ENCODE measurements at places on chromosomes 7 and 10. TPM values are rescaled to one million over a fixed set of nuclear protein-coding genes. Genes with fewer than 3 reads are reported as not detected.

DNA sequence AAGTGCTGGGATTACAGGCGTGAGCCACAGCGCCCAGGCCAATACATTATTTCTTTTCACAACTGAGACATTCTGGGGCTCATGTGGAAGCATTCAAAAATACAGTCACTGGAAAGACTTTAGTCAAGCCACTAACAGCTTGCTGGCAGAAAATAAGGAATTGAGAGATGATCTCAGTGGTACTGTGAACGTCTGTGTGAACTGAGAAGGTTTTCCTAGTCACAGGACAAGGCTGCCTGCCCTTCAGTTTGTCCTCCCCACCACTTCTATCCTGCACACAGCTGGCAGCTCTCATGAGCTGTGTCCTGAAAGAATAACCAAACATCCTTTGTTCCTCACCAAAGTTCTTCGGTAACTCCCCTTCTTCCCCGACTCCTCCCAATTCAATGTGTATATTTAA, 31.3 kb upstream of the ITGA8 start:
- DNase-seq, result no peak

DNA sequence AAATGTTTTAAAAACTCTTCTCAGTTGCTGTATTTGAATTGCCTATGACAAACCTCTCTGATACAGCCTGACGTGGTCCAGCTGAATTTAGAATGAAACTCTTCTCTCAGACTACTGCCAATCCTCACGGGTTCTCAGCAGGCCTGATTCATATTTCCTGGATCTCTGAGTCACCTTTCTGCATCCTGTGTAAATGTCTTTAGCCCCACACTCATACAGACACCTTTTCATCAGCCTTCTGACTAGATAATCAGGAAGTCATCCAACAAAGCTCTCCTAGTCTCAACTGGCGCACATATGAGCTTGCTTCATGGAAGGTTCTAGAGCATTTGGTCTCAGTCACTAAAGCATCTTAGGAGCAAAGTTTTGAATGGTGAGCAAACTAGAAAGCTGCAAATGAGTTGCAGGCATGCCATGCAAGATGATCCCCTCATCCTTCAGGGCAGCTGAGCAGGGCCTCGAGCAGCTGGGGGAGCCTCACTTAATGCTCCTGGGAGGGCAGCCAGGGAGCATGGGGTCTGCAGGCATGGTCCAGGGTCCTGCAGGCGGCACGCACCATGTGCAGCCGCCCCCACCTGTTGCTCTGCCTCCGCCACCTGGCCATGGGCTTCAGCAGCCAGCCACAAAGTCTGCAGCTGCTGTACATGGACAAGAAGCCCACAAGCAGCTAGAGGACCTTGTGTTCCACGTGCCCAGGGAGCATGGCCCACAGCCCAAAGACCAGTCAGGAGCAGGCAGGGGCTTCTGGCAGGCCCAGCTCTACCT, 182.8 kb downstream of the ARHGAP12 start:
- no peak for DNase-seq

- DNase-seq, result peak; percentile 6
Measured at GRCh38 chr7:33334349-33334748, 205.0 kb downstream of the BBS9 start.

DNA sequence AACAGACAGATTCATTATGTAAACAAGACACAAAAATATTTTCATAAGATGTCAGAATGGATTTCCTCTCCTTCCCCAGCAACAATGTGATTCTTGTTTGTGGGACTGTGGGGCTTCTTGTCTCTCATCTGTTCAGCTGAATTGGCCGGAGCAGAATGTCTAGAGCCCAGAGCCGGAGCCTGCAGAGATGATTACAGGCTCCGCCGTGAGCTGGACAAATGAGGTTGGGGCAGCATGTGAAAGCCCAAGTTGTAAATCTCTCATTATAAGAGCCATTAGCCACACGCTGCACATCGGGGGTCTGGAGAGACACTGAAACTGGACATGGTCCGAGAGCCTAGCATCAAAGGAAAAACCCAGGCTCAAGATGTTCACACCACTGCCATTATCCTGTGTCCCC, 137.0 kb upstream of the ADAM12 start:
- DNase-seq, result no peak

Gene MRLN
- not detected for total RNA-seq

Gene FAM131B
- total RNA-seq, result 1.0 TPM

Gene NFE2L3
- total RNA-seq, result 2.8 TPM

- DNase-seq, result no peak
Measured at GRCh38 chr10:63554657-63555056, 33.5 kb downstream of the REEP3 start.

GRCh38 chr7:73730485-73730884, 8.1 kb downstream of the ABHD11 start:
- DNase-seq, result no peak

GRCh38 chr10:49160814-49161213, 27.0 kb upstream of the FAM170B start:
- no peak for DNase-seq

- DNase-seq, result no peak
Measured at GRCh38 chr10:112872728-112873127, 77.3 kb upstream of the TCF7L2 start.

DNA sequence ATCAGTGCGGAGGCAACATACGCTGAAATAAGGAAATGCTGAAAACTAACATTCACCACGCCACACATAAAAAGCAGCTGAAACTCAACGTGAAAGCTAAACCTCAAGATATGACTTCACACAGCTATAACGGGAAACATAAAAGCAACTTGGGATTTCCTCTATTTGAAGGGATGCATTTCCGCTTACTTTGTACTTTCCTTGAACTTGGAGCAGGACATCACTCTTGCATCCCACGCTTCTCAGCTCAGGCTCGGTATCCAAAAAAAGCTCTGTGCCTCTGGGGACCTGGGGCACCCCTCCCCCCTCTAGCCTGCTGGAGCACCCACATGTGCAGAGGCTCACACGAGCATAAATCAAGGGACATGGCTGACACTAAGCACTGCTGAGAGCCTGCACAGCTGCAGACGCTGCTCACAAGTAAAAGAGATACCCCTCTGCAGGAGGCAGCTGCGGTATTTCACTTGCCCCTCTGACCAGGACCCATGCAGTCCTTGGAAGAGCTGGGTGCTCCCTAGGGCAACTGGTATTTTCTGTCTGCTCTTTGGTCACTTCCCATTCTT, 34.2 kb downstream of the PARD3 start:
- no peak for DNase-seq

Gene VWC2
- total RNA-seq, result 0.05 TPM

DNA sequence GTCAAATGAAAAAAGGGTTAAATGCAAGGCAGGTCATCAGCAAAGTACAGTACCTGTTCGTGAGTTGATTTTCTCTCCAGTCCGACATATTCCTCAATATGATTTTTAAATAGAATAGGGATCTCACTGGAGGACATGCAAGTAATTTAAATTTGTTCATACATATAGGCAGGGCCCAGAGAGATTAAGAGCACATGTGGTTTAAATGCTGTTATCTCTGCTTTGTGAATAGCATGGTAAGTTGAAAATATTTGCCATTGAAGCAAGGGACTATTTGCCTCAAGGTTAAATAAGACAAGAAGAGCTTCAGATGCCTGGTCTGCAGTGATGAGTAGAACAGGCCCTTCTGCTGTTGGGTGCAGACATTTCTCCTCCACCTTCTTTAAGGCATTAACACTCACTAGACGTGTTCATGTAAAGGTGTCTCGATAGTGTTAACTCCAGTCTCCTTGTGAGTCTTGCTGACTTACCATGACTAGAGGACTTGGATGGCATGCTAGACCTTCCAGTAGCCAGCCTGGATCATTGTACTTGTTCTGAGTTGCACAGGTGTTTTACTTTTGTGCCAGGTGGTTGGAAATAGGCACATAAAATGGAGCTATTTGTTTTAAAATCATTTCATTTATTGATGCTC, 15.6 kb upstream of the AKR1C3 start:
- DNase-seq, result no peak

DNA sequence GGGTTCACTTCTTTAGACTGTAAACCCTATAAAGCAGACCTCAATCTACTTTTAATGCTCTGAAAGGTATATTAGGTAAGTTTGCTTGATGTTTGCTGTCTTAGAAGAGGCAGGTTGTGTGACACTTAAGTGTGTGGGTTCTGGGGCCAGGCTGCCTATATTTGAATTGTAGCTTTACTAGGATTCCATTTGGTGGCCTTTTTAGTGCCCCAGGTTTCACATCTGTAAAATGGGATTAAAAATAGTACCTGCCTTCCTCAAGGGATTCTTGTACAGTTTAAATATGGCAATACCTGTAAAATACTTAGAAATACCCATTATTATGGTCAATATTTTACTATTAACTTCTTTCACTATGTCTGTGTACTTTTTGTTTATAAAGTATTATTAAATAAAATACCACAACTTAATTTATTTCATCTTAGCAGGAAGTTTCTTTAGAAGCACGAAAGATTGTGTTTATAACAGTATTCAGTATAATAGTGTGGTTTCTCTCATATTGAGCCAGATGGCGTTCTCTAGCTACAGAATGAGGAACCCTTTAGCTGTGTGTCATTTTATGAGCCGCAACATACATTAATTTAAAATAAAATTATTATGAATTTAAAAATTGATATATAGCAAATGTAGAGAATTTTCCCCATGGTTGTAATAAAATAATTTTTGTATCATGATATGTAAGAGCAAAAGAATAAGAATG, 94.2 kb downstream of the CDK14 start:
- no peak for DNase-seq

Gene AEBP1
- total RNA-seq, result 22.2 TPM

Gene CFTR
- 0.18 TPM for total RNA-seq

Gene SLC26A3
- total RNA-seq, result not detected

Gene EN2
- total RNA-seq, result 2.1 TPM

All from endothelial cell (in vitro differentiated cells).